ENCODE measurements at places on chromosomes 13 and 19.
A peak's percentile ranks its signal among the peaks of the same experiment; 100 is the strongest.

DNA sequence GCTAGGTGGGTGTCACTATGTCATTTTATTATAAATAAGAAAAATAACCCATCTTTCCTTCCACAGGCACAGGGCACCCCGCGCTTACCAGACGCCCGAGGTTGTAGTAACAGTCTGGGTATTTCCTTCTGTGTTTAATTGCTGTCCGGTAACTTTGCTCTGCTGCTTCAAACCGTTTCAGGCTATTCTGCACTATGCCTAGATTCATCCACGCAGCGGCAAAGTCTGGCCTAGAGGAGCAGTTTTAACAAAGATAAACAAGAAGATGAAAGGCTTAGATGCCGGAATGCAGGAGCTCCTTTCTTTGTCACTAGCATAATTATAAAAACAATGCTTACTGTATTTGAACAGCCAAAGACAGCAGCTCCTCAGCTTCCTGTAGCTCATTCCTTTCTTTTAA lies 36.9 kb upstream of the GGACT start:
- no peak for DNase-seq

DNA sequence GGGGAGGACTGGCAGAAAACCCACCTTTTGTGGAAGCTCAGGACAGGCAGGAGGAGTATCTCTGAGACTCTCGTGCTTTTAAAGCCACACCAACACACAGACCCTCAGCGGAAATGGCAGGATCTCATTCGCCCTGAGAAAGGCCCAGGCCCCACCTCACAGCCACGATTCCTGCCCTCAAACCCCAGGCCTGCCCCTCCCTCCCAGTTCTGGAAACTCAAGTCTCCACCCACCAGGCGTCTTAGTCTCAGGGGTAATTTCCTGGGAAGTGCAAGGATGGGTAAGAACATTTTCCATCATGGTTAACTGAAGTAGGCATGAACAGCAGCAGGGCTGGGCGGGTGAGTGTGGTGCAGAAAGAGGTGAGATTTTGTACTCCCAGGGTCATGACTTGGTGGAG lies 8.0 kb upstream of the PDE4C start:
- DNase-seq = no peak

DNA sequence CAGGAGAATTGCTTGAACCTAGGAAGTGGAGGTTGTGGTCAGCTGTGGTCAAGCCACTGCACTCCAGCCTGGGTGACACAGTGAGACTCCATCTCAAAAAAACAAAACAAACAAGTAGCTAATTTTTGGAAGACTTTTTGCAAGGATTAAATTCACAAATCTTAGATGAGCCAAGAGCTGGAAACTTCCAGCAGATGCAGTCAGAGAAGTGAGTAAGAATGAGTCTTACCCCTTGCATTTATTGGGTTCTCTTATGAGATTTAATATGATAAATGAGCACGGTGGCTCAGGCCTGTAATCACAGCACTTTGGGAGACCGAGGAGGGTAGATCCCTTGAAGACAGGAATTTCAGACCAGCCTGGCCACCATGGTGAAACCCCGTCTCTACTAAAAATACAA lies 44.9 kb upstream of the NBEA start:
- no peak for DNase-seq

- DNase-seq = no peak
These were observed 155.5 kb downstream of the COL4A1 start for GRCh38 chr13:110151462-110151861.

DNA sequence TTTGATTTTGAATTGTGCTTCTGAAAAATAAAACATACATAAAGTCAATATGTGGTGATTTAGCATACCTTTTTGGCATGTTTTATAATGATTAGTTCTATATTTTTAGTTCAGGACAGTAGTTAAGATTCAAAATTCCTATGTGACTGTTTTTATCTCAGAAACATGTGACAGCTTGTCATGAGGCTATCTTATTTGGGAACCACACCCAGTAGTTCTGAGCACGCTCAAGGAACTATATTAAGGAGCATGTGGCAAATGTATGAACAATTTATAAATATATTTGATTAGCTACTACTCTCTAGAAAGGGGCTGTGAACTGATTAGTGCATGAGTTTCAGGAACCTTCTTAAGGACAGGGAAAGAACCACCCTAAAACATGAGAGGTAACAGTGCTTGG lies 38.8 kb downstream of the FGF9 start:
- no peak for DNase-seq

DNA sequence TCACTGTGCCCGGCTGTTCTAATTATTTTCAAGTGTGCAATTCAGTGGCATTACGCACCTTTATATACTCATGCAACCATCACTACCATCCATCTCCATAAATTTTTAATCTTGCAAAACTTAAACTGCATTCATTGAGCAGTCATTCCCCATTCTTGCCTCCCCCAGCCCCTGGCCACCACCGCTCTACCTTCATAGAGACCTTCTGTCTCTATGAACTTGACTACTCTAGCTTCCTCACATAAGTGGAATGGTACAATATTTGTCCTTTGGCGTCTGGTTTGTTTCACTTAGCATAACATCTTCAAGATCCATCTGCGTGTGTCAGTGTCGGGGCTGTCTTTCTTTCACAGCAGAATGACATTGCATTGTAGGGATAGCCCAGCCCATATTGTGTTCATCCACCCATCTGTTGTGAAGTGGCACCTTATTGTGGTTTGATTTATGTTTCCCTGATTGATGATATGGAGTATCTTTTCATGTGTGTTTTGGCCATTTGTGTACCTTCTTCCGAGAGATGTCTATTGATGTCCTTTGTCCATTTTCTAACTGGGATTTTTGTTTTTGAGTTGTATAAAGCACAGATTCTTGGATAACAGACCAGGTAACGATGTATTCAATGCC lies 64.8 kb upstream of the FLT1 start:
- no peak for DNase-seq

DNA sequence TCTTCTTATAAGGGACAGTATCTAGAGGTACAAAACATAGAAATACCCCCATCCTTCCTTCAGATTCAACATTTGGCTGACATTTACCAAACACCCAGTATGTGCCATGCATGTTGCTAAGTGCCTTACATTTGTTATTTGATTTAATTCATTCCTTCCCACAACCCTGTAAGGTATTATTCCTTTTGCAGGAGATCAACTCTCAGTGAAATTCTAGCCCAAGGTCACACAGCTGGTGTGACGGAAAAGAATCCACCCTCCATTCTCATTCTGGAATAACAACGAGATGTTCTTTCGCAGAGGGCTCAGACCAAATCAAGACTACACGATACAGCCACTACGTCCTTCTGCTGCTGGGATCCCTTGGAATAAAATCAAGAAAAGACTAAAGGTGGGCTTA lies 67.8 kb downstream of the C13orf42 start:
- DNase-seq = no peak

- peak; percentile 17 for DNase-seq
These were observed 221.8 kb downstream of the OLFM4 start for GRCh38 chr13:53250272-53250875.

DNA sequence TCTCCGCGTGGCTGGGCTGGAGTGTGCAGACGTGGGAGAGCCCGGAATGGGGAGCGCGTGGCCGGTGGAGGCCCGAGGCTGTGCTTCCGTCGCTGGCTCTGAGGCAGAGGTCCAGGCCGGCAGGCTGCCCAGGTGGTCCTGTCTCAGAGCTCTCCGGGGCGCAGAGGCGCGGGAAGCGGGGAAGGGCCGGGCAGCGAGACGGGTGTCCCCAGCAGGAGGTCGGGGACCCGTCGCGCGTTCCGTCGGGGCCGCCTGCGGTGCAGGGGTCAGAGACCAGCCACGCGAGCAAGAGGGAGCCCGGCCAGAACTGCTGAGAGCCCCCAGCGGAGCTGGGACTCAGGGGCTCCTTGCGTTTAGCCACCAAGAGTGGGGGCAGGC lies 1.3 kb upstream of the C1QTNF9 start:
- DNase-seq = no peak

DNA sequence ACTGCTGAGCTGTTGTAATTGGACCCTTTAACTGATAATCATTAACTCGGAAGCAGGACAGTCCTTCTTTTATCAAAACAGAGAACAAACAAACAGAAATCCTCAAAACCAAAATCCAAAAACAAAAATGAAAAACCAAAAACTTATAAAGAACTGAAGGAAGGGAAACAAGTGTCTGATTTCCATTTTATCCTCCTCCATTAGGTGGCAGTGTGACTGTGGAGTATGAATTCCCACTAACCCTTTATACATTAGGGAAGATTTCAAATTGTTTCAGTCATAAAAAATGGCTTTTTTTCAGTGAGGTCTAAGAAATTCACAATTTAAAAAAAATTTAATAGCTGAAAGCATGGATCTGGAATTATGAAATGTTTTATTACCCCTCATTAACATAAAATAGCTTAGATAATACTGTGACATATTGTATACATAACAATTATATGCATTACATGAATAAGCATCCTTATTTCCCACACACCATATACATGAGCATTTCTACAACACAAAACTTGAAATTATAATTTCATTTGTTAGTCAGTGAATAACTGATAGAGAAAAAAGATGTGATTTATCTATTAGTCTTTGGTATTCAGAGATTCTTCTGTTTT lies 1074.3 kb upstream of the PCDH9 start:
- no peak for DNase-seq

DNA sequence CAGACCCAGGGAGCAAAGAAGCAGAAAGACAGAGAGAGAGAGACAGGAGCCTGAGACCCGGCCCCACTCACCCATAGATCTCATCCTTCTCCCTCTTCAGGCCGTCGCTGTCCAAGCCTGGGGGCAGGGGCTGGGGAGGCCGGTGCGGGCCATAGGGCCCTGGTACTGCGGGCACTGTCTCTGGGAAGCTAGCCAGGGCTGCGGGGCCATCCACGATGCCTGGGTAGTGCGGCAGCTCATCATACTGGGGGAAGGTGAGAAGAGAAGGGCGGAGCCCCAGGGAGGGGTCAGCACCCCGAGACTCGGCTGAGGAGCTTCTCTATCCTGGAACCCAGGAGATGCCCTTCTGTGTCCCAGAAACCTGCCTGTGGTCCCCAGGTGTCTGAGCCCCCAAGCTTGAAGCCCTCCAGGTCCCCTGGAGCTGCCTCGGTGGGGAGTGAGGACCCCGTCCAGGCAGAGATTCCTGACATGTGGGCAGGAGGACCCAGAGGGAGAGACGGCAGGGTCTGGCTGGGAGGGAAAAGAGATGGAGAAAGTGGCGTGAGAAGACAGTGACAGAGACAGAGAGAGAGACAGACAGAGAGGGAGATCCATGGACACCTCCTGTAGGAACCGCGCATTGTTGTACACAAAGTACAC lies 2.1 kb downstream of the MEIS3 start:
- DNase-seq = no peak

DNA sequence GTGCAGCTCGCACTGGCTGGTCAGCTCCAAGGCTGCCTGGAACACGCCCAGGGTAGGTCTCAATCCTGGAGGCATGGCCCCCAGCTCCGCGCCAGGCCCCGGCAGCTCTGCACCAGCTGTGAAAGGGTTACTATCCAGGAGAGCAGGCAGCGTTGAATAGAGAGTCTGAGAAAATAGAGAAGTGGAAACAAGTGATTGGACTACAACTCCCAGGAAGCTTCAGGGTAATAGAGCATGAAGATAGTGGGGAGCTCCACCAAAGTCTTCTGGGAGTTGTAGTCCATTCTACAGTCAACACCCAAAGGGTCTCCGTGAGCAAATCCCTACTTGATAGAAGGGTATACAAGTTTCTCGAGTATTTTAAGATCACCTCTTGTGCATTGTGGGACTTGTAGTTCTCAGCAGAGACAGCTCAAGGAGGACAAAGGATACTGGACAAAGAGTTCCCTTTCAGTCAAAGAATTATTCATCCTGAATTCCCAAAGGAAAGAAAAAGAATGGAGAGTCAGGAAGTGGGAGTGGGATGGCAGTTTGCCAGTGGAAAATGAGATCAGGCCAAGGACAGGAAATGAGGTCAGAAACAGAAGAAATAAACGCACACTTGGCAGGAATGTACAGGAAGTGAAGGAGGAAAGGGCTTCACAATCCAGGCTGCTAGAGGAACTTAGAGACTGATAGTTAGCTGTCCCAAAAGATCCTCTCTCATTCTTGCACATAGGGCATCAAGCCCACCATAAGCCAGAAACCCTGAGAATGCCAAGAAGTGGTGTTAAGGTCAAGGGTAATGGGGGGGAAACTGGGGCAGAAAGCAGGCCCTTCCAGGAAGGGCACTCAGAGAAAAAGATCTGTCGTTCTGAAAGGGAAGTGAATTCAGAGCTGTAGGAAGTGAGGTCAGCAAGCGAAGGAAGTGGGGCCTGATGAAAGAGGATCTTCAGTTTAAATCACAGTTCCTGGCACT lies 5.5 kb upstream of the MAMSTR start:
- DNase-seq = no peak

GRCh38 chr19:752652-753517 lies 2.0 kb downstream of the MISP start:
- DNase-seq = no peak

- DNase-seq = no peak
These were observed 913.2 kb downstream of the DIAPH3 start for GRCh38 chr13:59250336-59251189.

GRCh38 chr13:99969453-99969918 lies 2.1 kb downstream of the ZIC5 start:
- no peak for DNase-seq

GRCh38 chr13:28392428-28392827 lies 102.5 kb downstream of the FLT1 start:
- no peak for DNase-seq

- no peak for DNase-seq
These were observed 31.8 kb downstream of the TFDP1 start for GRCh38 chr13:113616281-113616906.

DNA sequence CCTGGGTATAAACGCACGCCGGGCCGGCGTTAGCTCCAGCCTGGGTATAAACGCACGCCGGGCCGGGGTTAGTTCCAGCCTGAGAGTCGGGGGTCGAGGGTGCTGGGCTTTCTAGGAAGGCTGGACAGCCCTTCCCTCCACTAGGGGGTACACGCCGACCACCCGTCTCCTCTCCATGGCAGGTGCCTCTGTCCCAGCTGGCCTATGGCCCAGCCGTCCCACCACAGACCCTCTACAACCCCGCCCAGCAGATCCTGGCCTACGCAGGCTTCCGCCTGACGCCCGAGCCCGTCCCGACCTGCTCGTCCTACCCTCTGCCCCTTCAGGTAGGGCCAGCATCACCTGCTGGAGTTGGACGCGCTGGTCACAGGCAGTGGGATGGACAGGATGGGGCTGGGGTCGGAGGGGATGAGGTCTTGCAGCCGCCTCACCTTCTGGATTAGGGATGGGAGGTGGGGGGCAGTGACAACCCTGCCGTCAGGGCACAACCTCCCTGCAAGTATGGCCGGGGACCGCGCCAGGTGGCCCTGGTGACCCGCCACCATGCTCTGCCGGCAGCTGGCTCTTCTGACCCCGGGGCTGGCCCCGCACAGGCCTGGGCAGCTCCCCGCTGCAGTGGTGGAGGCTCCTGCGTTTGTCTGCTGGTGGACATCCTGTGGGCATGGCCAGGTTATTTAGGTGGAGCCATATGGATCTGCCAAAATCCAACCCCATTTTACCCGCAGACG lies 45.8 kb downstream of the TMEM255B start:
- DNase-seq = no peak
